ENCODE measurements at places on chromosomes 4 and X.
A peak's percentile ranks its signal among the peaks of the same experiment; 100 is the strongest.

DNA sequence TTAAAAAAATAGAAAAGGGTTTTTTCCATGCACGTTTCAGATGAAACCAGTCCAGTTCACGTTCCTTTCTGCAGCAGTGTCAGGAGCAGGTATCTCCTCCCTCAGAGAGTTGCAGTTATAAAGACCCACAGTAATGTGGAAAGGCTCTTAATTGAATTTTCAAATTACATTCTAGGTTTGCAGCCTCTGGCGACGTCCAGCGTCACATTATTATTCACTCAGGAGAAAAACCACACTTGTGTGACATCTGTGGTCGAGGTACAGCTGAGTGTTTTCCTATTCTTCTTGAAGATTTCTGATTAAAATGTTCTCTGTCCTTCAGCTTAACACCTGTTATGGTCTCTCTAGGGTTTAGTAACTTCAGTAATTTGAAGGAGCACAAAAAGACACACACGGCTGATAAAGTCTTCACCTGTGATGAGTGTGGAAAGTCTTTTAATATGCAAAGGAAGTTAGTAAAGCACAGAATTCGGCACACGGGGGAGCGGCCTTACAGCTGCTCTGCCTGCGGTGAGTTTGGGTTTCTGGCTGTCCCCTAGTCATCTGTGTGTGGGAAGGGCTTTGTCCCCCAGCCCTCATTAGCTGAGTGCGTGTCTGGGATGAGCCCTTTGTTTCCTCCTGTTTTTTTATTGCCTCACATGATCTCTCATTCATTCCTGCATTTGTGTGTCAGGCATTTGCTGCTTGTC, 25.6 kb downstream of the ZBTB49 start:
- DNase-seq, result no peak

DNA sequence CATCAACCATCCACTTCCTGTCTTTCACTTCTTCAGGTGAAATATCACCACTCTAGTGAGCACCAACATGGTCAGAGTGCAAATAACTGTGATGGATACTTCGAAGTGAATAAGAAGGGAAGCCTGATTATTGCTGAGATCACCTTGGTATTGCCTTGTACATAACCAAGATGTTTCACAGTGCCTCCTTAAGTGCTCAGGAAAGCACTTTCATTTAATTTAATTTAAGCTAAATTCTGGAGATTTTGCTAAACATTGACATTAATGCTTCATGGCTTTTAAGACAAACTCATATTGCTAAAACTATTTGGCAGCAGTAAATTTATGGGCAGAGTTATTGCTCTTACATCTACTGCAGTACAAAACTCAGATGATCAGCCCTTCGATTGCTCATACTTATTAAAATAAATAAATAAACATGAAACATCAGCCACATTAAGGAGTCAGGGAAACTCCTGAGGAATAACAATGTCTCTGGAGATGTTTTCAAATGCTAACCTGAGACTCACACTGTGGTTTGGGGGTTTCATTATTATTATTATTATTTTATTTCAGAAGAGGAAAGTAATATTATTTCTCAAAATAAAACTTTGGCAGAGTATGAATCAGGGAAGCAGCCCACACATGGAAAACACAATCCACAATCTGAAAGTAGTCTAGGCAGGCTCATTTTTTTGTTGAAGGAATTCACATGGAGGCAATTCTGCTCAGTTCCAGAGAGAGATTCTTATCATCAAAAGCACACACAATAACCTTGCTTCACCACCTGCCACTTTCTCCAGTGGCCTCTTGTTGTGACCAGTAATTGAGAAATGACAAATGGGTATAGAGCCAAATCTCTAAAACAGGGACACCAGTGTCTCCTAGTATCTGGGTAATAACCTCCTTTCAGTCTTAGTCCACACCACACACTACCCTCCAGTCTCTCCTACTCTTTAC, 344.2 kb downstream of the MAPK10 start:
- peak; percentile 14 for DNase-seq

GRCh38 chr4:105434940-105435339, 38.9 kb downstream of the PPA2 start:
- no peak for DNase-seq

DNA sequence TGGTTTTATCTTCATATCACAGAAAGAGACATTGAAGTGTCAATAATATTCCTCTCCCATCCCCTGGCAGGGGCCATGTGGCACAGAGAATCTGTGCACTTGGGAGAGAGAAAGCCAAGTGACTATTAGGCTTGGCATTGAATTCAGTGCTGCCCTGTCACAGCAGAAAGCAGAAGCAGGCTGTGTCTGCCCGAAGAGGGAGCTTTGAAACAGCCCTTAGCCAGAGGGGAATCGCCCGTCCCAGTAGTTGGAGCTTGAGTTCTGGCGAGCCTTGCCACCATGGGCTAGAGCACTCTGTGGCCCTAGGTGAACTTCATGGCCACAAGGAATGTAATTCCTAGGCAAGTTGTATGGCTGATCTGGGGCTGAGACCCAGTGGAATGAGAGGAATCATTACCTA, 282.5 kb upstream of the PCDH10 start:
- no peak for DNase-seq

DNA sequence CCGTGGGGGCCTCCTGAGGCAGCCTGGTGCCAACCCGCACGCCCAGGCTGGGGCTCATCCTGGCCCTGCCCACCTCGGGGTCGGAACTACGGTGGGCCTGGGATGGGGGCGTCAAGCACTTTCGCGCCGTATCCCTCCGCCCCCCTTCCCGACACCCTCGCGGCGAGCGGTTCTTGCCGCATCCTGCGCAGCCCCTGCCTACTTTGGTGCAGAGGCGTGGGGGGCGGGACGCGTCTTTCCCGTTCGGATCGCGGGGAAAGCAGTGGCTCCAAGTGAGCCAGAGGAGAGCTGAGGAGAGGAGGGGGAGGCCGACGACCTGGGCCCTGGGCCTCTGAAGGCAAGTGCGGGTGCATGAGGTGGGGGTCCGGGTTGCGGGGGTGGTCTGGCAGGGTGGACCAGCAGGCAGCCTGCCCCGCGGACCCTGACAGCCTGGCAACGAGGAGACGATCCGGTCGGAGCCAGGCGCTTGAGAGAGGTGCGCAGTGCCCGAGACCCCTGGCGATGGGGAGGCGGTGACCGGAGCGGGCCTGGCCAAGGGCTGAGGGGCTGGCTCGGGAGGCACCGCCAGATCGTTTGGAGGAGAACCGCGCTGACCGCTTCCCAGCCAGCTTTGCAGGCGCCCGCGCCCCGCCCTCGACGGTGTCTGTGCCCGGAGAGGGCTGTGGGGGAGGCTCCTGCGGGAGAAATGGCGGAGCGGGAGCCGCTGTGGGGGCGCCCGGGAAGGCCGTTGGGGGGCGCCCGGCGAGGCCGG, at the start of gene GPRASP2:
GPRASP2 (plus strand) TSS at position 233 of the 751 bp plus-strand sequence. CDS start 2,422 bp downstream, outside the sequence.
- peak; percentile 49 for DNase-seq

DNA sequence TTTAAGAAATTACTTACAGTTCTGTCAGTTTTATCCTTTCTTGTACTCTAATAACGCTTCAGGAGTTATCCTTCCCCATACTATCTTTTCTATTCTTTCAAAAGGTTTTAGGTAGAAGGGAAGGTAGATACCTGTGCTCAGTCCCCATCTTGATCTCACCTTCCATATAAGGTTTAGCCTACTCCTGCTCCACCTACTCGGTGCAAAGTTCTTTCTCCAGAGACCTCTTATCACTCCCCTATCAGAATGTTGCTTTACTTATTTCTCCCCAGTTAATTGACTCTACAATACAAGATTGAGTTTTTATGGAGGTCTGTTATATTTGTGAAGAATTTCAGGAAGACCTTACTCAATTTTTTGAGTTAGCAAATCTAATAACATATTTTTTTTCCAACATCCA, 33.9 kb downstream of the SPRY1 start:
- no peak for DNase-seq

- no peak for DNase-seq
Measured at GRCh38 chr4:150852216-150852615, 162.9 kb downstream of the LRBA start.

DNA sequence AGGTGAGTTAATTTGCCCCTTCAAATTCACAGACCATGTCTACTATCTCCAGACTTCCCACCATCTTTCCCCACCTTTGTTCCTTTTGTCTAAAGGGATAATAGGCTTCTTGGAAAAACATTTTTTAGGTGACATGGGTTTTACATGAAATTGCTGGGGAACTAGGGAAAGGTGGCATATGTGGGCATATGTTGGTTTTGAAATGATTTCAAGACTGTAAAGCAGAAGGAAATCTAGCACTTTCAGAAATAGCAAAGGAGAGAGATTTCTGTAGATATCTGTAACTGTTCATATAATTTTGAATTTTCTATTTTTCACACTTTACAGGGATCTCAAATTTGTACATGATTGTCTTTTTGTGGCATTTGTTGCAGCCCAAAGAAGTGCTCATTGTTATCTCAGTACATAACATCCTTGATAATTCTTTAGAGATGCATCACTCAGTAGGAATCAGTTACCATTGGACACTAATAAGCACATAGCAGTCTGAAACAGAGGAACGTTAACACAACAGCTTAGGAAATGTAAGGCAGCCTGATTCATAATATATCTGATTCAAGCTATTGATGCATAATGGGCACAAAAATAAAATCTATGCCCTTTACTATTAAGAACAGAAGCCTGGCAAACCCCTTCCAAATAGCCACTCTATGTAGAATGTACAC, 659.7 kb downstream of the CENPC start:
- no peak for DNase-seq

DNA sequence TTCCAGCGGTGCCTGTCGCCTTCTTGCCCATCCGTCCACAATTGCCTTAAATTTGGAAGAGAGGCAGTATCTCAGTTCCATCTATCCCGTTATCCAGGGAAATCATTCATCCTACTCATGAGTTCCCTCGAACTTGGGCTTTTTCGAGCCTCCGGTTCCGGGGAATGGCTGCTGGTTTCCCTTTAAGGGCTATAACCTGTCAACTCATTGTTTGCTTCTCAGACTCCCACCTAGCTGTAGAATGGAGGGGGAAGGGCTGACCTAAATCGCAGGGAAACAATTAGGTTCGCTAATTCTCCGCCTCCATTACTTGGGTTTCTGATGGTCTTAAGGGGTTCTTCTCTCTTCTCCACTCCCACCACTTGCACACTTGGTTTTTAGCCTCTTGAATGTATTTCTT, 1.2 kb downstream of the UCHL1 start:
- DNase-seq, result no peak

Measured in AG08396 (cell line).